ENCODE measurements at places on chromosomes 12 and 14. TPM values are rescaled to one million over a fixed set of nuclear protein-coding genes. Genes with fewer than 3 reads are reported as not detected.

The LRP1-AS gene
- total RNA-seq: not detected

GRCh38 chr12:45200491-45201043 is 15.3 kb upstream of the ANO6 start:
- no peak for DNase-seq

DNA sequence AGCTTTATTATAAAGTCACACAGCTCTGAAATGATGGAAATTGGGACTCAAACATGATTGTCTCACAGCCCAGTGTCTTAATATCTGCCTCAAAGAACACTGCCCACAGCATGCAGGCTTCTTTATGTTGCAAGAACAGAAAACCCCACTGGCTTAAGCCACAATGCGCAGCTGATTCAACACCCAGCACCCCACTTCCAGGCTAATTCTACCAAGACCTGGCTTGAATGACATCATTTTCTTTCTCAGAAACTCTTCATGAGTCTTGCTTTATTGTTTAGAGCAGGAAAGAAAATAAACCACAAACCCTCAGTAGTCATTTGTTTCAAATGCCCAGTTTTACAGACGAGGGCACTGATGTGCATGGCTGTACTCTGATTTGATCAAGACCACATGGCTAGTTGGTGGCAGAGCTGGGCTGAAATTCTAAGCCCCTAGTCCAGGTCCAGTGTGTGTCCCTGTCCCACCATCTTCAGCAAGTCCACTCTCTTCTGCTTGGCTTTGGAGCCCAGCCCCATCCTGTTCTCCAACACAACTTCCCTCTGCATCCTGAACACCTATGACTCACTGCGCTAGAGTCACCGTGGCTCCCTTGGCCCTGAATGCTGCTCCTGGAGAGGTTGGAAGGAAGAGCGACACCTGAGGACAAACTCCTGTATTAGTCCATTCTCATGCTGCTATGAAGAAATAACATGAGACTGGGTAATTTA is 50.3 kb upstream of the SRSF5 start:
- peak; percentile 20 for DNase-seq

DNA sequence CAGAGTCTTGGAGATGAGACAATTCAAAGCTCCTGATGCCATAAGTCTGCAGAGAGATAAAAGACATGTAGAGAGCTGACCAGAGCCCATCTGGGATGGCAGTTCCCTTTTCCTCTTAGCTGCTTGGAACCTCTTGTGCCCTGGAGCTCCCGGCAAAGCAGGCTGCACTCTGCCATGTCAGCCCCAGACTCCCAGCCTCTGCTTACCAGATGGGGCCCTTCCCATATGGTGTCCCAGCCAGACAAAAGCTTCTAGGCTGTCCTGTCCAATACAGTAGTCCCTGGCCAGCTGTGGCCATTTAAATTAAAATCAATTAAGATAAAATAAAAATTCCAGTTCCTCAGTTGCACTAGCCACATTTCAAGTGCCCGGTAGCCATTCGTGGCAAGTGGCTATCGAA is 303.9 kb downstream of the TTC6 start:
- no peak for DNase-seq

DNA sequence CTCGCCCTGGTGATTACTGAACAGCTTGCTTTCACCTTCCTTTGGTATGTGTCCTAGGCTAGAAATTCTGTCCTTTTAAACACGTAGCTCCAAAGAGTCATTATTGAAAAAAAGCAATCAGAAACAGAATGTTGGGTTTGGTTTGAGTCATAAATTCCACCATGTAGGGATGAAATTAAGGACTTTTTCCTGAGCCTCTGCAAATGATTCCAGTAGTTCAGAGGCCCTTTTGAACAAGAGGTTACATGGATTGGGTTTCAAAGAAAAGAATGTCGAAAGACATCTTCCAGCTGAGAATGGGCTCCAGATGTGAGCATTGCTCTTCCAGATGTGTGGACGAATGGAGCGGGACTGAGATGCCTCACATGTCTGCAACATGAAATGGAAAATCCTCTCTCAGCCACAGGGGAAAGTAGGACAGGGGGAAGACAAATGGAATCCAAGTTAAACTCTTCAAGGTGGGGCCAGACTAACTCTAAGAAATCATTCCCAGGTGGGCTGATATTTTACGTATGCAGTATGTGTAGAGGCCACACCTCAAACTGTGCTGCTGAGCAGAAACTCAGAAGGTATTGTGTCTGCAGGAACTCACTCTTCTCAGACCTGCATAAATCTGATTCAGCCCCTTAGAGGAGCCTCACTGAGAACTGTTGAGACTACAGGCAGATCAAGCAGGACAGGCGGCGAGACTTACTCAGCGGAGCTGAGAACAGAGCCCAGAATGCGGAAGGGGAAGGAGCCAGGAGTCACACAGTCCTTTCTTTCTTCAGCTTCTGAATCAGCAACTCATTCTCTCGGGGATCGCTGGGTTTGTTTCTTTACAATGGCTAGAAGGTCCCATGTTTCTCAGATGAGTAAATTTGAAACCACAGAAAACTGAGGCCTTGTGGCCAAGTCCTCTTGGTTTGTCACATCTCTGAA is 23.3 kb upstream of the EMP1 start:
- no peak for DNase-seq

DNA sequence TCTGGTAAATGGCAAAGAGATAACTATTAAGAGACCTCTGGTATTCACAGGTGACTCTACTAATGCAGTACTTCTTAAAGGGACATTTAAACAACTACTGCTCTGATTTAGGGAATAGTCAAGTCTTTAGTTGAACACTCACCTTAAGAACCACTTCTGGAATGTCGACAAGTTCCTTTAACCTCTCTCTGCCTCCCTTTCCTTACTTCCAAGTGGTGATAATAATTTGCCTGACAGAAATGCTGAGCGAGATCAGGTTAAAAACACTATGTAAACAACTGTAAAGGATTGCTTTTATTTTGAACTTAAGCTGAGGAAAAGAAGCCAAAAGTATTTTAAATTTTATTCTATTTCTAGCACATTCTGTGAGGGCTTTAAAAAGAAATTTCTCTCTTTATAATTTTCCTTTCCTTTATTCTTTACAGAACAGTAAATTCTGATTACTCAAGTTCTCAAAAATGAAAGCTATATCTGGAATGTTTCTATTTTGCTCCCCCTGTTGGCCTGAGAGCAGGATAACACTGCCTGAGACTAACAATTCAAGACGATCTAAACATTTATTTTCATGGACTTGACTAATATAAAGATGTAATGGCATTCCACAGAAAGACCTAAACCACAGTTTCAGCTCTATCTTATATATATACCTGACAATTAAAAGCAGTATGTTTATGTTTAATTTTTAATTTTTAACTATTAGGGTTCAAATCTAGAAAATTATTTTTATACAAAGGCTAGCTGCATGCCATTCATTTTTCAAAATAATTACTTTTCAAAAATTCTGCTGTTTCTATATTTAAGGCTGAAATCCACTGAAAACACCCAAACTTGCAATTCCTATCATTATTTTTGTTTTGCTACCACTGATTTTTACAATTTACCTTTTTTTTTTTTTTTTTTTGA is 29.2 kb downstream of the ZCCHC8 start:
- no peak for DNase-seq

- no peak for DNase-seq
These were observed 53.4 kb upstream of the KRR1 start for GRCh38 chr12:75564852-75565251.

DNA sequence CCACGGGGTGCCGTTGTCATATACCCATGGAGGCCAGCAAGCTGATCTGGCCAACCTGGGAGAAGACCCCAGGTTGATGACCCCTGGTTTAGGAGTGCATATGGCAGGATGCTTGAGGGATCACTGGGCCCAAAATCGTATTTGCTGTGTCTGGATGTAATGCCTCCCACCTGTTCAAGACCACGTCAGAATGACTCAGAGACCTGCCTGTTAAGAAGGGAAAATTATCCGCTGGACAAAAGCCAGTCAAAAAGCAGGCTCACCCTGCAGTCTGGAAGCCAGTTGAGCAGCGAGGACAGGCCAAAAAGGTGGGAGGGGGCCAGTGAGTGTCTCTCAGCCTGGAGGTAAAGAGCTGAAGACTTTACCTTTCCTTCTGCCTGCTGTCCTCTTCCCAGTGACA is 449.2 kb downstream of the DPF3 start:
- no peak for DNase-seq

DNA sequence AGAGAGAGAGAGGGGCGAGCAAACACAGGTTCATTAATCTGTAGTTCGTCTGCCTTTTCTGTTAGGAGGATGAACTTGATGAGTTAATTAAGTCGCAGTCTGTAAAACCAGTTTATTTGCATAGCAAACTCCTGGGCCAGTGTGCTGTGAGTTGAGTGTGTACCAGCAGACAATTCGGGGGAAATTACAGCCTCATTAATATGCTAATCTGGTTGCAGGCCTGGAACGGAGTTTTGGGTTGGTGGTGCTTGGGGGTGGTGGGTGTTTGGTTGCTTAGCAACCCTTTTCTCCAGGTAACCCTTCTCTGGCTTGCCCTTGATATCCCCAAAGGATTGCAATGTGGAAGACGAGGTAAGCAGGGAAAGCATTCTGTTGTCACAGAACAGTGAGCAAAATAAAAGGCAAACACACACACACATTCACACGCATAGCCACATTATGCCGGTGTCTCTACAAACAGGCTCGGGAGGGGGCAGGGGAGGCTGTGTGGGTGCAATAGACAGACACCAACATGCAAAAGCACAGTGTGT is 29.2 kb upstream of the LHX5 start:
- no peak for DNase-seq

The SMAGP gene
- 0.87 TPM for total RNA-seq

GRCh38 chr12:53050426-53051057 is 677 bp downstream of the TNS2 start:
- DNase-seq: no peak

DNA sequence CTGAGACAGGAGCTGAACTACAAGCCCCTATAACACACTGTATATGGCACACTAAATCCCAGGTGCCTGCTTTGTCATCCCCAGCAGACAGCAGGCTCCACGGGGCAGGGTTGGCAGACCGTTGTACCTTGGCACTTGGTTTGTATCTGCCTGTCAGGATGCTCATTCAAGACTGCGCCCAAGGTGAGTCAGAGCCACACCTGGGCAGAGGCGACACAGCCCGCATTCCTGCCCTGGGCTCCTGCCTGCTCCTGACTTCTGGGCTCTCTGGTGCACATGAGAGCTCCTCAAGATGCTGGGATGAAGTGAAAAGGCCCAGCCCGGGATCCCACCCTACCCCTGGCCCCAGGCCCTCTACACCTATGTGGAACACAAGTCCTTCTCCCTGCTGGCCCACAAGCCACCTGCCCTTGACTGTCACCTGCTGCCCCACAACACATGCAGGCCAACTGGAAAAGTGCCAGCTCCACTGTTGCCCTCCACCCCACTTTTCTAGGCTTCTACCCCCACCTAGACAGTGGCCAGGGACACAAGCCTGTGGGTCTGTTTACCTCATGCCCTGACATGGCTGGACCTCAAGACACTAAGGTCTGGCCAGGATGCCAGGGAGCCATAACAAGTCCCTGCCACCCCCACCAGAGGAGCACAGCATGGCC is 30.8 kb upstream of the PNMA1 start:
- no peak for DNase-seq

The TRIM9 gene
- 0.58 TPM for total RNA-seq

GRCh38 chr12:54207539-54208294 is 18.9 kb upstream of the SMUG1 start:
- DNase-seq: peak; percentile 76

DNA sequence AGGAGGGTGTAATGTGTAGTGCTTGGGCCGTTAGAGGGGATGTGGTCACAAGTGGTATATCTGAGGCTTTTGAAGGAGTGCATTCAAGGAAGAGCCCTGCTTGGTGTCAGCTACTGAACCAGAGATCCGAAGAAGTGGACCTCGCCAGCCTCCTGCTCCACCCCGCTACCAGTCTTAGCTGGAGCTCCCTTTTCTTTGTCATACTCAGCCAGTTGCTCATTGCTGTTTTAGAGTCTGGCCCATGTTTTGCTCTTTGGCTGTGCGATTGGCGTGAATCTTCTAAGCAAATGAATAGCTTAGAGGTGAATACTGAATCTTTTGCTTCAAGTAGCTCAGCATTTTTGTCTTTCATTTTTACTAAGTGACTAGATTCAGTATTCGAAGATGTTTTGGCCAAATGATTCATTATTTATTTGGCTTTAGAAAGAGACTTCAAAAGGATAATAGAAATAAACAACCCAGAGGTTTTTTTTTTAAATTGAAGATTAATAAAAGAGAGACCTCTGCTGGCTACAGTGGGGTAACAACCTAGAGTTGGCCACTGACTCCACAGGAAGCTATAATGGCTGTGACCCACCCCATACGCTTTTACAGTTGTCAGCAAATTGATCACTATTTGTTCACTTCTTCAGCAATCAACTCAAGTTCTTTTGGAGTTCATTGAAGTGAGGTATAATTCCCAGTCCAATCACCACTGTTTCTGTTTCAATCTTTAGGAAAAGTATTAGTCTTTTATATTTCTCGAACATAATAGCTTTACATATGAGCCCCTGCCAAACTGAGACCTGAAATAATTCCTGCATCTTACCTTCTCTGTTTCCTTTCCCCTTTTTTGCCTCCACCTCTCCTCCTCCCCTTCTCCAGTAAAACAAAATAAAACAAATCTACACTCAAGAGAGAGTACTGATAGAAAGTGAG is 19.9 kb downstream of the CDKN1B start:
- peak; percentile 12 for DNase-seq

DNA sequence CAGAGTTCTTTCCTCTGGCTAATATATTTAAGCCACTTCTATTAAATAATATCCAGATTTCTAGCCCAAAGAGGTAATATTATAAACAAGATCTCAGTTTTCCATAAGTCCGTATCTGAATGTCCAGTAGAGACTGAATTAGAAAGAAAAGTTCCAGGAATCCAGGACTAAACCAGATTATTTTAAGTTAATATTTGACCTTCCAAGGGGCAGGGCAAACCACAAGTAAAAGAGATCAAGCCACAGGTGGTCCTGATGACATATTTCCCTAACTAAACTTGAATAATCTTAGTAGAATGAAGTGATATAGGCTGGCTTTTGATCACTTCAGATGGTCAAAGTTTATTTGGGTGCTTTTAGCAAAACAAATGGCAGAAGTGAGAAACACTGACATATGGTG is 43.3 kb upstream of the E2F7 start:
- DNase-seq: no peak

GRCh38 chr12:119302451-119303080 is 32.0 kb upstream of the CCDC60 start:
- no peak for DNase-seq

- DNase-seq: no peak
These were observed 77.0 kb downstream of the CATSPERB start for GRCh38 chr14:91654836-91655235.

DNA sequence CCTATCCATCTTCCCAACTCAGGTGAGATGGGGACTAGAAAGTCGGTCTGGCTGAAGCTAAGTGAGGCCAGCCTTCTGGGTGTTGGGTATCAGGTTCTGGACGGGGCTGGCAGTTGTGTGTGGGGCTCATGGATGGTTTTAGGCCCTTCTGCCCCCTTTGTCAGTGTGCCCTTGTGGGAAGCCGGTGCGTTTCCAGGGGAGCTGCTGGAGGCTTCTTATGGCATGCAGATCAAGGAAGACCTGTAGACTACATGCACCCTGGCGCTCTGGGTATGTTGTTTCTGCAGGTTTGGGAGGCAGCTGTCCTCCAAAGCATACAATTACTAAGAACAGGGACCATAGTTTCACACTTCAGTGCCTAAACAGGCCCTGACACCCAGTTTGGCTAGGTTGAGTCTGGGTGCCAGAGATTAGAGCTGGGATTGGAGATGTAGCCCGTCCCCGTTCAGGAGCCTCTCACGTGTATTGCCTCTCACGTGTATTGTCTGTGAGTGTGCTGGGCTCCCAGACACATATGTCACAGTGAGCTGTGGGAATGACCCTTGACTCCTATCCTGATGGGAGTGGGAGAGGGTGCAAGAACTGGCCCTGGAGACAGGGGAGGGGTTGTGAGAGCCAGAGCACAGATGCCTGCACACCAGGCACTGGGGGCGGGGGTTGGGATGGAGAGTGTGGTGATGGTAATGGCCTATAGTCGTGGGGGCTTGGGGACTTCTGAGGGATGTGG is 84.4 kb downstream of the SLC25A47 start:
- no peak for DNase-seq

The OASL gene
- 5.5 TPM for total RNA-seq

Measured in activated T-cell treated with anti-CD3 and anti-CD28 coated beads, Interleukin-2, amount 50 U/mL, for 4 hours (primary cell).